ENCODE measurements at places on chromosomes 12 and 14.
A peak's percentile ranks its signal among the peaks of the same experiment; 100 is the strongest.

DNA sequence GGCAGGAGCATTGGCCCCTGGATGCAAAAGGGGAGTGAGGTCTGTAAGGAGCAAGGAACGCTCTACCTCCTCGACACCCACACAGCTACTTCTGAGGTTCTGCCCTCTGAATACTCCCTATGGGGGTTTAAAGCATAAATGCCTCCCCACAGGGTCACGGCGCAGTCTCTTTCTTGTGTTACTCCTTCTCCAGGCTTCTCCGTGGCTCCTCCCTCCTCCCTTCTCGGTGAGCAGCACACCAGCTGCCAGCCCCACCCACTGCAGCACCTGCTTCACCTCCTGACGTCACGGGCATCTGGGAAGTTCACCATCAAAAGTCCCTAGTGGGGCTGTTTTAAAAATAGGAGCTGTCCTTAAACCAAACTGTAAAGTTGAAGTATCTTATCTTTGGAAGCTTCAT lies 67.3 kb downstream of the SPTB start:
- DNase-seq: peak; percentile 43

GRCh38 chr14:76647697-76648298 lies 113.5 kb upstream of the VASH1 start:
- DNase-seq: peak; percentile 29

DNA sequence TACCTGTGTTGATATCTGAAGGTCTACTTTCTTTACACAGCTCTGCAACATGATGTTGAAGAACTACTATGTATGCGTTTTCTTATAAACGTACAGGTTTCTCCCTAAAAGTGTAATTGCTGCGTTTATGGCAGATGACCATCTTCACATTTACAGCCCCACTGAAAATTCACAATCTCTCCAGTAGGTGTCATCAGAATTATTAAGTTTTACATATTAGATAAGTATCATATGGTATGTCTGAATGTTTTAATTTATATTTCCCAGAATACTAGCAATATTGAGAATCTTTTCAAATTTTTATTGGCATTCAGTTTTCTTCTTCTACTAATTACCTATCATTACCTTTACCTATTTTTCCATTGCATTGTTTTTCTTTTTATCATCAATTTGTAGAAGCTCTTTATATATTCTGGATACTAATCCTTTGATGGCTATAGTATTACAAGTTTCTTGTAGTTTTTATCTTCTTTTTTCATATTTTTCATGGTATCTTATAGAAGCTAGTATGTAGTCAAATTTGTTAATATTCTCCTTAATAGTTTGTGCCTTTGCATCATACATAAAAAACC lies 123.5 kb downstream of the CAPZA3 start:
- DNase-seq: no peak

- no peak for DNase-seq
Observed at GRCh38 chr14:32507029-32507984, 178.2 kb downstream of the AKAP6 start.

GRCh38 chr14:66493750-66494149 lies 7.6 kb downstream of the CCDC196 start:
- no peak for DNase-seq

- no peak for DNase-seq
Observed at GRCh38 chr12:4874671-4875070, 35.0 kb upstream of the KCNA1 start.

DNA sequence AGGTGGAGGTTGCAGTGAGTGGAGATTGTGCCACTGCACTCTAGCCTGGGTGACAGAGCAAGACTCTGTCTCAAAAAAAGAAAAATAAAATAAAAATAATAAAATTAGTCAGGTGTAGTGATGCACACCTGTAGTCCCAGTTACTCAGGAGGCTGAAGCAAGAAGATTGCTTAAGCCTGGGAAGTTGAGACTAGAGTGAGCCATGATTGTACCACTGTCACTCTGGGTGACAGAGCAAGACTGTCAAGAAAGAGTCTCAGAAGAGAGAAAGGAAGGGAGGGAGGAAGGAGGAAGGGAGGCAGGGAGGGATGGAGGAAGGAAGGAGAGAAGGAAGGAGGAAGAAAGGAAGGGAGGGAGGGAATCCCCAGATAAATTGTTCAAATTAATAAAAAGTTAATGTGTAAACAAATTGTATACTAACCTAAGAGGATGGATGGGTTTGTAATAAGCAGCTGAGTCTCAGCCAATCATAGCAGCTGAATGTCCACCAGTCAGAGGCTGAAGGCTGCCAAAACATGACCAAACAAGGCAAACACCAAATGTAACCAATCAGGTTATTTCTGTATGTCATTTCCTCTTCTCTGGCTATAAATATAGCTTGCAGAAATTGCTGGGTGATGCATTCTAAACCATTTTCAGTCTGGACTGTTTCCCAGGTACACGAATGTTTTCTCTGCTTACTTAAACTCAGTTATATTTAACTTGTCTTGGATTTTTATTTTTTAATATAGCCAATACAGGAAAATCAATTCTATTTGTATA lies 6.1 kb upstream of the CDCA4 start:
- no peak for DNase-seq

GRCh38 chr14:76780360-76780759 lies 19.1 kb downstream of the VASH1 start:
- DNase-seq: no peak

DNA sequence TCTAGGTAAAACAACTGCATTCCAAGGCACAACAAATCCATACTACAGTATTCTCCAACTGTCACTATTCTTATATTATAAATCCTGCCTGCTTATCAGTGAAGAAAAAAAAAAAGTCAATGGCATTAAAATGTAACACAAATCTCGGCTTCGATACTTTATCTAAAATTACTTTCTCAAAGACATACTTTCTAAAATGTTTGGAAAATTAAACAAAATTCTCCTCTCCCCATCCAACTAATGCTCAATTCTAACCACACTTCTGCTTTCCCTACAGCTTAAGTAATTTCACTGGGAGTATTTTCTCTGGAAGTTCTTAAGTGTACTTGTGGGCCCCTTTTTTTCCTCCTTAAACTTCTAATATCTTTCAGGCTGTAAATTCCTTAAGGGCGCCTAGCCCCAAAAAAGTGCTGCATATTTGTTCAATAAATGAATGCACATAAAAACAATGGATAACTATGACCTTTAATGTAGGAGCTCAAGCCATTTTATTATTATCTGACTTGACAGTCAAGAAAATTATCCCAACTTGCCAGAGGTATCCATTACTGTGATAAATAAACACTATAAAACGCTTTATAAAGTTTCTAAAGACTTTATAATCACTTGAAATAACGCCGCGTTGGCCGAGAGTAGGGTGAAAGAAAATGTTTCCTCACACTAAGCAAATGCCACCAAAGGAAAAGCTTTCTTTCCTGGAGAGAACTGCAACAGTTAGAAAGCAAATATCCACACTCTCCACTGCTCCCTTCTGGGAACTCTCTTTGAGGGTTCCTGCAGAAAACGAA lies 977 bp downstream of the HEATR5A start:
- DNase-seq: no peak

DNA sequence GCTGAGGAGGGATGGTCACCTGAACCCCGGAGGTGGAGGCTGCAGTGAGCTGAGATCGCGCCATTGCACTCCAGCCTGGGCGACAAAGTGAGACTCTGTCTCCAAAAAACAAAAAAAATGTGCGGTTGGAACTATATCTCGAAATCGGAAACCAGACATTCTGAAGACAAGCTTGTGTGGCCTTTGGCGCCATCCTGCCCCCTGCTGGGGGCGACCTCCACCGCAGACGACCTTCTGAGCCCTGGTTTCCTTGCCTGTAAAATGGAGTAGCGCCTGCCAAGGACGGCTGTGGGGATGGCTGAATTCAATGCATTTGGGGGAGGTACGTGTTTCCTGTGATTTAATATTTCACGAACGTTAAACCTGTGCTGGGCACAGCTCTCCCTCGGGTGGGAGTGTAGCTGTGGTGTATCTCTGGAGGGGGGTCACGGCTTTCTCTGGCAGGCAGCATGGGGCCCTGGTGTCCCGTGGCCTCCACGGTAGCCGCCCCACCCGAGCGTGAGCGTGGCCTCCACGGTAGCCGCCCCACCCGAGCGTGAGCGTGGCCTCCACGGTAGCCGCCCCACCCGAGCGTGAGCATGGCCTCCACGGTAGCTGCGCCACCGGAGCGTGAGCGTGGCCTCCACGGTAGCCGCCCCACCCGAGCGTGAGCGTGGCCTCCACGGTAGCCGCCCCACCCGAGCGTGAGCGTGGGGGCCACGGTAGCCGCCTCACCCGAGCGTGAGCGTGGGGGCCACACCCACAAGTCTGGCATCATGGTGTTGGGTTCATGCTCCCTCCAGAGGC lies 55.3 kb downstream of the LRCOL1 start:
- no peak for DNase-seq

GRCh38 chr12:64145226-64145625 lies 76.9 kb downstream of the KICS2 start:
- no peak for DNase-seq

GRCh38 chr12:123945287-123946151 lies 27.1 kb downstream of the CCDC92 start:
- DNase-seq: no peak

- DNase-seq: no peak
Observed at GRCh38 chr12:75933101-75933500, 98.5 kb downstream of the PHLDA1 start.

GRCh38 chr12:56084958-56085543 lies 5.1 kb downstream of the ERBB3 start:
- peak; percentile 16 for DNase-seq

DNA sequence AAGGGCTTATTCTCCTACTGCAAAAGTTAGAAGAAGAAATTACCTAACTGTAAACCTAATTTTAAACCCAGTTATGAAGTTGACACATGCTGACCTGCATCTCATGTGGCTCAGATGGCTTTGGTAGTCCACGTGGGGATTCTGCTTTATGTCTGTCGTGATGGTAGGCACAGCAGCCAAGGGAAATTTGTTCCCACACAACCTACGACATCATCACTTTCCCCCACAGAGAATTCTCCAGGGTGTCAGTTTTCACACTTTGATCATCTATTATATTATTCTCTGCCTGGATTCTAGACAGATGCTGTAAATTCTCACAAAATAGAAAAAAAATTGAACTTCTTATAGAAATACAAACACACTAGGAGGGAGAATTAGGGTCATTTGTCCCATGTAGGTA lies 70.6 kb downstream of the PTHLH start:
- no peak for DNase-seq

GRCh38 chr14:37452323-37452722 lies 142.7 kb downstream of the FOXA1 start:
- DNase-seq: no peak

DNA sequence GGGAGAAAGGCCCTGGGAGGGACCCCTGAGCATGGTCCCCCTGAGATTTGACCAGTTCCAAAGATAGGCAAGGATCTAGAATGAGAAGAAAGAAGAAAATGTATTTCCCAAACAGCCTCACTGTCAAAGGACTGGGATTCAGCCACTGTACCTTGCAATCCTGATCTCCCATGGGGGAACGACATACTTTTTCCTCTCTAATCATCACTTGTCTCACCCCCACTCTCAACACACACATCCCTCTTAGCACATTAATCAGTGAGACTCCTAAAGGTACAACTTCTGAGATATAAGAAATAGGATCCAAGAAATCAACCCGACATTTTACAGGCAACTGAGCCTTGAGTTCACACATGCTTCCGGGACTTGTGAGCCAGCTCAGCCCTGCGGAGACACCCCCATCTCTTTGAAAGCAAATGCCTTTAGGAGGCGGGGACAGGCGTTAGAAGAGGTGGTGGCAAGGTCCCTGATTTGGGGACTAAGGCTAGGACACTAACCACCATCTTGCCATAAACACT lies 1.4 kb downstream of the MAP3K9 start:
- DNase-seq: peak; percentile 66

- no peak for DNase-seq
Observed at GRCh38 chr14:80906336-80906735, 35.2 kb downstream of the CEP128 start.

GRCh38 chr12:95551305-95551704 lies at the start of gene USP44:
Gene USP44 (minus strand): TSS chr12:95551476. CDS start chr12:95534256, 17,220 bp downstream.
- DNase-seq: no peak

DNA sequence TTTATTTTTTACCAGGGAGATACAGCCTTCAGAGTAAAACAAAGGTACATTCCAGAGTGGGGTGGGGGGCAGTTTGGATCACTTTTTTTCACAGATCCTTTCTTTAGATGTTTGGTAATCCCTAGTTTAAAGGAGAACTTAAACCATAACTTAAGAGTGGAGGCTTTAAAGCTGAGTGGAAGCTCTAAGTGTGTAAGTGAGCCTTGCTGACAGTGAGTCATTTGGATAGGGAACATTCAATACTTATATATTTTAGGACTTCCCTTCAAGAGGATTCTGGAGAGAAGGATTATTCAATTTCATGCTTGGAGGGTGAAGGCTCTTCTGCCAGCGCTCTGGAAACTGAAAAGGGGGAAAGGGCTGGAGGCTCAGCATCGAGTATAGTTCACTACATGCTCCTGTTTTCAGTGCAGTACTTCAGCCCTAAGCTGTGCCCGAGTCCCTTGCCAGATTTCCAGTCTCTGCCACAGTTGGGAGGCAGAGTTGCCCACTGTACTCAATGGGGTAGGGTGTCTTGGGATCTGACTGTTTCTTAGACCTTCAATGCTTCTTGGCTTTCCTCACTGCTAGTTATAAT lies 8.4 kb downstream of the PRKAG1 start:
- DNase-seq: no peak

DNA sequence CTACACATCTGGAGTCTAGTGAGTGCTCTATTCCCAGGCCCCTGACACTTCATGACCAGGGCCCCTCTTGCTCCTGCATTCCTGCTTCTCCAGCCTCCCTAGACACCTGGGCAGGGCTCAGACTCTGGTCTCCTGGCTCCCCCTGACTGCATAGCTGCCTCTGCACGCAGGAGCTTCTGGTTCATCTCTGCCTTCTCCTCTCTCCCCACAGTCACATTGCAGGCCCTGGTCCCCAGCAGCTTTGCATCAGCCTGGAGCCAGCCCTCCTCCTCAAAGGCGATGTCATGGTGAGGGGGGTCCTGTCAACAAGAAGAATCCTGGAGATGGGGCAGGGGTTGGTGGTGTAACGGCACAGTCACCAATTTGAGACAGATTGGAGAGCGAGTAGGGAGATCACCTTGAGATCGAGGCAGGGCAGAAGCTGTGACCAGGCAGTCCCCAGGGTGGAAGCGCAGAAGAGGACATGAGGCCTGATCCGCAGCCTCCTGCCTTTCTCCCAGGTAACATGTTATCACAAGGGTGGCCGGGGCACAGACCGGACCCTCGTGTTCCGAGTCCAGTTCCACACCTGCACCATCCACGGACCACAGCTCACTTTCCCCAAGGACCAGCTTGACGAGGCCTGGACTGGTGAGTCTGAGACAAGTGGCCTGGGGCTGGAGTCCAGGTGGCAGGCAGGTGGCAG lies 8.1 kb downstream of the TNS2 start:
- no peak for DNase-seq
